NCI-H2029 (cell line): ENCODE measurements at places on chromosomes 3 and 15.

GRCh38 chr15:96076350-96076749 lies 254.2 kb upstream of the NR2F2 start:
- DNase-seq, result no peak

- no peak for DNase-seq
Observed at GRCh38 chr3:140308535-140308934, 369.3 kb upstream of the TRIM42 start.

DNA sequence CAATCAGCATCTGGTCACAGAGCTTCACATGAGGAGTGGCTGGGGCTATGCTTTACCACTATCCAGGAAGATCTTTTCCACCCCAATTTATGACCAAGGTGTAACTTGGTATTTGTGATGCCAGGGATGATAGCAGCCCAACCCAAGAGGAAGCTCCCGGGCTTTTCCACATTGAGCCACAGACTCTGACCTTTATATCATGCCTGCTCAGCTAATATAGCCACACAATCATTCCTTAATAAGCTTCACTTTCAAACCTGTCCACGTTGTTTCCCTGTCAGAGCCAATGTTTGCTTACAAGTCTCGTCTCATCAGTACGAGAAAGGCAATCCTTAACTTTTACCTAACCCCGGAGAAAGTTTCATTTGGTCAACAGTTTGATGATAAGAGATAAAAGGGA lies 330.9 kb downstream of the SHQ1 start:
- no peak for DNase-seq

- DNase-seq, result no peak
Observed at GRCh38 chr15:63353887-63354286, 27.8 kb downstream of the CA12 start.

- no peak for DNase-seq
Observed at GRCh38 chr15:97691799-97692198, 268.7 kb upstream of the ARRDC4 start.

DNA sequence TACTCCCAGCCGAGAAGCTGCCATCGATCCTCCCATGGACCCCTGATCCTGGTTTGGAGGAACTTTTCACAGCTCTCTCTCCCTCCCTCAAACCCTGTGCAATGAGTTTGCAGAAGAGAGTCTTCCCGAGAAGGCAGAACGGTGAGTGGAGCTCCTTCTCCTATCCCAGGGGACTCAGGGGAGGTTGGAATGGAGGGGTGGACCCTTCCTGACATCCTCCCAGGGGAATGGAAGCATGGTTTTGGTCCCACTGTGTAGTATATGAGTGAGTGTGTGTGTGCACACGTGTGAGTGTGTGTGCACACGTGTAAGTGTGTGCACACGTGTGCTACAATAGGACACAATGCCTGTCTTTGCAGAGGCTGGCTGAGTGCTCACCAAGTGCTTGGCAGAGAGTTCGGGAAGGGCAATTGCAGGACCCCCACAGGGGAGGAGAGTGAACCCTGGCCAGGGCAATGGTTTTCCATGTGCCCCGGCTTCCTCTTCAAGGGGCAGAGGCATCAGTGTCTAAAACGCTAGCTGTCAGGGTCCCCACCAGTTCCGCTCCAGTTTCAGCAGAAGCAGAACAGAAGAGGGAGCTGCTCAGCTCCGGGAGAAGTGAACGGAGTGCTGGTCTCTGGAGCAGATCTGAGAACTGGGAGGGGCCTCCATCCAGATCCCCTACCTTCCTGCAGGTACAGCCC lies 13.8 kb upstream of the IL16 start:
- no peak for DNase-seq

GRCh38 chr3:62332835-62333244 lies 40.5 kb downstream of the FEZF2 start:
- no peak for DNase-seq

DNA sequence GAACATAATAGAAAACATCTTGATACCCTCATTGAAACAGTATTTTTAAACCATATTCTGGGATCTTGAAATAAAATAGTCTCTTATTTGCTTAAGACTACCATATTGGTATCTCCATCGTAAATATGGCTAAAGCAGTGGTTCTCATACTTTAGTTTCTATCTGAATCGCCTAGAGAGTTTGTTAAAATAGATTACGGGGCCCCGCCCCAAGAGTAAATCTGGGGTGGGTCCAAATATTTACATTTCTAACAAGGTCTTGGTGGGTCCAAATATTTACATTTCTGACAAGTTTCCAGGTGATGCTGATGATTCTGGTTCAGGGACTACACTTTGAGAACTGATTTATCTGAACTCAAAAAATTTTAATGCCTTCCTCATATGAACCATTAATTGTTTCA lies 45.3 kb downstream of the TSC22D2 start:
- no peak for DNase-seq

- DNase-seq, result peak; percentile 78
Observed at GRCh38 chr3:28575100-28575745, 226.6 kb upstream of the AZI2 start.

DNA sequence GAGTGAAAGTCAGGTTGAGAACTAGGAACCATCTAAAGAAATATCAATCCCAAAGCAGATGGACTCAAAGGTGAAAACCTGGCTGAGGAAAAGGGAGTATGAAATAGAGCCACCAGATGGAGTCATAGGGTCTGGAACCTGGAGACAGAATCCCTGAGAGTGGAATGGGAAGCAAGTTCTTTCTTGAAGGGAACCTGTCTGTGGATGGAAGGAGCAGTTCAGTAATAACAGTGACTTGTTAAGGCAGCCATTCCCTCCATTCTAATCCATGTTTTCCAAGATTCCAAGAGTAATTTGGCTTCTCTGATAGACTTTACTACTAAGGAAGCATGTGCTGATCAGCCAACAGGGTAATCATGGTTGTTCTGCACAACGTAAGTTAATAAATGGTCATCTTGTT lies 22.5 kb upstream of the AQP9 start:
- no peak for DNase-seq

DNA sequence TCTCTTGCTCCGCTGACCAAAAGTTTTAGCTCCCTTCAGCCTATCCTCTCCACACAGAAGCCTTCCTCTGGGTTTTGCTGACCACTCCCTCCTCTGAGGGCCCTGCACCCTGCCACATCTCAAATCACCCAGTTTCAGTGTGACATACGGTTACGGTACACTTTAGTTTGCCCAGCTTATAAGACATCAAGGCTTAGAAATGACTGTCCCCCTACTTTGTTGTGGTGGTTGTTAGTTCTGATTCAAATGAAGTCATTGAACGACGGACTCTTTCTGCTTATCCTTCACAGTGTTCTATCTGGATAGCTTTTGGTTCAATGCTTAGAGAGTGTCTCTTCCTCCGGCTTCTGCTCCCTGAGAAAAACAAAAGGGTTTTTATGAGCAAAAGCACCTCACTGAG lies 68.0 kb upstream of the NDUFB4 start:
- DNase-seq, result no peak

DNA sequence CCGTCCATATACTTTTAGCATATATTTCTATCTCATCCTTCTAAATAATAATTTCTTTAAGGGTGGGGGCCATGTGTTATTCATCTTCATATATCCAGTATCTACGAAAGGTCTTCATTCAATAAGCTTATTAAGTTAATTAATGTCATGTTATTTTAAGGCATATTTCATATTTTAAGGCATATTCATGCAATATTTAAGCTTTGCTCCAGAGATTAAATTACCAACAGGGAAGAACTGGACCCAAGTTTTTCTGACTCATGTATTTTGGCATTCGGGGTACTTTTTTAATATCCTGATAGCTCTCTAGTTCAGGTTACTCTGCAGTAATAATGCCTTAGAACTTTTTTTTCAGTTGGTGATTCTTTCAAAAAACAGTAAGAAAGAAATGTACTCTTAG lies 27.4 kb downstream of the PHC3 start:
- no peak for DNase-seq

DNA sequence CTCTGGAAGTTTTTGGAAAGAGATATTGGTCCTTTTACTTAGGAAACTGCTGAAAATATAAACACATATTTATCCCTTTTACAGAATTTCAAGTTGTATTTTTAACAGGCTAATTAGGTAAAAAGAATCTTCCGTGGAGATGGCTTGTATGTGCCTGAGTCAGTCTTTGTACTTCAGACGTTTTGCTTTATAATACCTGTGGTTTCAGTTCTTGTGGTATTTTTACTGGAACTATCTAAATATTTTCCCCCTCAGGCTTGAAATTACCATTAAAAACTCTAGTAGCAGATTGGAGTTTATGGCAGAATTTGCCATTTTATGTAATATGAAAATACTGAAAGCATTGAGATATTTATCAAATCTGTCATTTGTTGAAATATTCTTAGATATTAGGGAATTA lies 151.6 kb upstream of the CGNL1 start:
- no peak for DNase-seq
